ENCODE measurements at places on chromosomes 2 and 18.

- no peak for DNase-seq
These were observed 19.6 kb downstream of the LDAH start for GRCh38 chr2:20803226-20803682.

DNA sequence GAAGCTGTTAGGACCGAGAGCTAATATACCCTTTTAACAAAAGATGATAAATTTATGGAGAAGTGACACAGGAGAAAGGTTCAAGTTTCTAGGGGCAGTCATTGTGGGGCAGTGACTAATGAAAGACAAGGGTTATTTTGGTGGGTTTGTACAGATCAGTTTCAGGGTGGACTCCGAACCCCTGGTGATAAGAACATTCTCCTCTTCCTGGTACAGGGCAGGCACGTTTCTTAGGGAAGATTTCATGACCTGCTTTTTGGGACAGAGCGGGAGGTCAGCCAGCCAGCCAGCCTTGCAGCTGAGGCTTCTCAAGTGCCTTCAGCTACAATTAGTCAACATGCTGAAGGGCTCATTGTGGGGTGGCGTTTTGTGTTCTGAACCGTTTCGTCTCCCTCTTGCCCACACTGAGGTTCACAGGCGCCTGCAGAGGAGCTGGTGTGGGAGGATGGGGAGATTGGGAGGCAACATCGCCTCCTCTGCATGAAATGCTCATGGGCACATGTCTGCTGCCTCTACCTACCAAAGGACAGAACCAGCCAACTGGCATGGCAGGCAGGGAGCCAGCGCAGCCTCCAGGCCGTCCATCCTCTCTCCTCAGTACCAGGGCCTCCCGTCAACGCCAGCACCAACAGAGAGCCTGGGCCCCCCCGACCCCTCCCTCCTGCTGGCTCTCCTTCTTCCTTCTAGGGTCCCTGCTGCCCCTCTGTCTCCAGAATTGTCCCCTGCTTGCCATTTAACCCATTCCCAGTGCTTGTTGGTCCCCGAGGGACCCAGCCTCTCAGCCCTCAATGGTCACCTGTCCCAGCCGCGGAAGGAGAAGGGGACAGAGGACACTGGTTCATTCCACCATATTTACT is 9.6 kb downstream of the CHMP1B start:
- no peak for DNase-seq

DNA sequence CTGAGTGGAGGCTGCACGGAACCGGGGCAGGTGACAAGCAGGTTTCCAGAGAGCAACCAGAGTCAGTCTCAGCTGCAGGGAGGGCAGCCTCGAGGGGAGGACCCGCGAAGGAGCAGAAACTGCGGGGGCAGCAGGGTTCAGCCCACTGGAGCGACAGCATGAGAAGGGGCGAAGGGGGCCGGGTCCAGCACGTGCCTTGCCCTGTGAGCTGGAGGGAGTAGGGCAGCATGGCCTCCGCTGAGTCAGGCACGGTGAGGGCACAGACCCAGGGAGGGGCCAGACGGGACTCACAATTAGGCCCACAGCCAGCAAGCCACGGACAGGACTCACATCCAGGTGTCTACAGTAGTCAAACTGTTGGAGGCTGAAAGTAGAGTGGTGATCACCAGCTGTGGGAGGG is 22.7 kb upstream of the ATP9B start:
- DNase-seq = no peak

DNA sequence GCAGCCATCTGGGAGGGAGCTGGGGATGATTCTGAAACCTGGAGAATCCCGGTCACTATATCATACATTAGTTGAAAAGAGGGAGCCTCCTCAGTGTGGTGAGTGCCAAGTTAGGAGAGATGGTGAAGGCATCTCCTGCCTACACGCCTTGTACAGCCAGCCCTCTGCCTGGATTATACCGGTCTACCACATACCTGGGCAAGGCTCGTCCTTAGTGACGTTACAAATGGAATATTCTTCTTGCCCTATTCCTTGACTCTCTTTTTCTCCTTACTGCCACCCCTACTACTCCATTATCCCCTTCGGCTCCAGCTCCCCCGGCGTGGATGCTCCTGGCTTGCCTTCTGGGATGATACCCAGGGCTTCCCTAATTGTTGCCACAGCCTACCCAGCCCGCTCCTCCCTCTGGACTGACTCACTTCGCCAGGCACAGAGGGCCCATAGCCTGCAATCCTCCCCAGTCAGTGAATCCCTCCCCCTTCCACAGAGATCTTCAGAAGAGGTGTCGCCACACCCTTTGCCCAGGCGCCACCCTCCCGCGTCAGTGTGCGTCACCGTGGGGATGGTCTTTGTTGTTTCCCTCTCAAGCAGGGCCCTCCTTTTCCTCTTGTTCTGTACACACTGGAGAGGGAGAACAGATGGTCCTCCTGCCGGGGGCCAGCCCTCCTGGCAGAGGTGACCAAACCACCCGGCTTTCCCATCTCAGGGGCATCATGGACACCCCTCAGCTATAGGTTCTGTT is 115.2 kb upstream of the EPAS1 start:
- DNase-seq = peak; percentile 6

GRCh38 chr2:45223531-45223930 is 214.3 kb upstream of the SIX2 start:
- DNase-seq = no peak

DNA sequence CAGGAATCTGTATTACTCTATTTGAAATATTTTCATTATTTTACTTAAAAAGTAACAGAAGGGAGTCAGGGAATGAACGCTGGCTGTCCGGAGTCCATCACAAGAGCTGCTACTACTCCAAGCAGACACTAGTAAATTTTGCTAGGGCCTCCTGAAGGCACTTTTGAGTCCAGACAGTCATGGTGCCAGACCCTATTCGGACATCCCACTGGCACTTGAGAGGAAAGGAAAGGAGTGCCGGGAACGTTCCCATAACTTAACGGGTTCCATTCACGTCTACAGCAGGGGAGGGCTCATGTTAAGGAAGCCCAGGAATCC is 563 bp upstream of the GMCL1 start:
- no peak for DNase-seq

DNA sequence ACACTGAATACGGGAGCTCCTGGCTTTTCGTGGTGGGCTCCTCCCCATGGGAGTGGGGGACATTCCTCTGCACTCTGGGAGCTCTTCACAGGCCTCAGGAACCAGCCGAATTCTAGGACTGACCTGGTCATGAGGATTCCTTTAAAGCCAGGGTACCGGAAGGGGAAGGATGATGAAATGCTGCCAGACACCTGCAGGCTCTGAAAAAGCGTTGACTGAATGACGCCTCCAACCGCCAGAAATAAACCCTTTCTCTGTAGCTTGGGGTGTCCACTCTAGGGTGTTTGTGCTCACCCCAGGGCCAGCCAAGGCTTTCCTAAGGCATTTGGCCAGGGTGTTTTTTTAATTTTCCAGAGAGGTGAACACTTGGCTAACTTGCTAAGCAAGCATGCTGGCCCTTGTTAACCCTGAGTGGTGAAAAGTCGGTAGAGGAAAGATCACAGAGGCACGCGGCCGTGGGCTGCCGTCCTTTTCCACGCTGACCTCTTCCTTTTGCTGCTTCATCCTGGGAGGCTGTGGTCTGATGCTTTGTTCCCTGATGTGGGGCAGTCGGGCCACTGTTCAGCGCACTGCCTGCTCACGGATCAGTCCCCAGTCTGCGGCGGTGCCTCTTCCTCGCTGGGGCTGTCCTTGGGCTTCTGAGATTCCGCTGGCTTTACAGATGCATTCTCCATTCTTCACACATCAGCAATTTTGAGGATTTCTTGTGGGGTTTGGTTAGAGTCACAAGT is 32.0 kb downstream of the IMPA2 start:
- DNase-seq = no peak

DNA sequence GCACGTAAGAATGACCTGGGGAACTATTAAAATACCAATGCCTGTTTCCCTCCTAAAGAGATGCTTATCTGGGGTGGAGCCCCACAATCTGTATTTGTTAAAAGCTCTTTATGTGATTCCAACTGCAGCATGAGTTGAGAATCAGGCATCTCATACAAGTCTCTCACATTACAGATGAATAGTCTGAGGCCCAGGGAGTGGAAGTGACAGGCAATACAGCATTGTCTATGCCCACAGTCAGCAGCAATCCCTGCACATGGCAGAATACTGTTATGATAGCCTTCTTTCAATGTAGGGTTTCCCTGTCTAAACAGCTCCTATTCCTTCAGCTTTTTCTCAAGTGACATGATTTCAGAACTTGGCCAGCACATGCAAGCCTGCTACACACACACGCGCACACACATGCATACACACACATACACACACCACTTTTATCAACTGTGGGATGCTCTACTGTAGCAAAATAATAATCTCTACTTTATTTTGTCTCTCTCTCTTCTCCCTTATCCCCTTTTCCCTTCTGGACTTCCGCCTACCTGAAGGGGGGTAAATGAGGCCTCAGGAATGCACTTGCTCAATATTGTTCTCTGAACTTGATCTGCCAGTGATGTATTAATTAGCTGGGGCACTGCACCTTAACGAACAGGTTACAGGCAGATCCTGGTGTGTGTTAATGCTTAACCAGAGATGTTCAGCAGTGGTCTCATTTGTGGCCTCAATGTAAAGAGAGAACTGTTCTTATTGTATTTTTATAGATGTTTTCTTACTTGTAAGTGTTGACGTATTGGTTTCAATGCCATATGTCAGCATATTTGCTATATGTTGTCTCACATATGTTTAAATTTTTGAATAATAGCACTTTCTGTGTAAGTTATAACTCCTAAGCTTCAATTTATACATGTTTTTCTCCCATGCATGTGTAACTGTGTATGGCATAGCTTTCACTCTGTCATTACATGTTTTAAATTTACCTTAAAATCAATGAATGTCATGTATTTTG is 116.0 kb downstream of the SETBP1 start:
- no peak for DNase-seq

DNA sequence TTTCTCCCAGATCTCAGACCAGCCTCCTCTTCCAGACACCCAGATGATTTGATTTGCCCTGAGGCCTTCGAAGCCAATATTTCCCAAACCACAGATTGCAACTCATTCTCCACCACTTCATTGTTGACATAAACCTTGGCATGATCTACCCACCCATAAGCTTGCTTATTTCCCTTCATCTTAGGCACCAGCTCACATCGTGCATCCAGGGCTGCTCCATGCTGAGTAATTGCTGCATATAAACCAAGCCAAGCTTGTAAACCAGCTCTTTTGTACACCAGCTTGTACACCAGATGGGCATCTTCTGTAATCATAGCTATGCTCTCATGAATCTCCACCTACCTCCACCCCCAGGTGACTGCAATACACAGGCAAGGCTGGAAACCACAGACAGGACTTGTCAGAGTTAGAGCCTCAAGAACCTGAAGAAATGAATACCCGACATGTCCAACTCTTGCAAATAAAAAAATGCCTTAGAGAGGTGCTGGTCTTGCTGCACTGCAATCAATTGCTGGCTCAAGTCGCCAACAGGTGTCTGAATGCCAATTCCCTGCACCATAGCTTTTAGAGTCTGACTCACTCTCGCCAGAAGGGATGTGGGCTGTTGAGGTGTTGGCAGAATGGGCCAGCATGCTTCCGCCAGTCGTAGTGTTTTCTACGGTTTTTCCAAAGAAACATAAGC is 31.5 kb downstream of the TRABD2A start:
- peak; percentile 63 for DNase-seq

DNA sequence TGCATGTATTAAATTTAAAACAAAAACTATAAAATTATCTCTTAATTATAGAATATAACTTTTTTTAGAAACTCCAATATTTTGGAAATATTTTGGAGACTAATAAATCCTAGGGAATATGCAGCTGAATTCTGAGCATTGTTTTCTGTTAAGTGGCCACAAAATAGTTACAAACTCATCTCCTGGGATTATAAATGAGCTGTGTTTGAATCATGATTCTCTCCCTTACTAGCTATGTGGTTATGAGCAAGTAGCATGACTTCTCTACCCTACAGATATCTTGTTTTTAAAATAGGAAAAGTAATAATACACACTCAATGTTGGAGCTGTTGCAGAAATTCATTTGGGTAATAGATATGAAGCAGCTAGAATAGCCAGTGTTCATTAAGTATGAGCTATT is 137.9 kb upstream of the ITGA4 start:
- no peak for DNase-seq

GRCh38 chr18:60188958-60189357 is 183.6 kb downstream of the MC4R start:
- no peak for DNase-seq

DNA sequence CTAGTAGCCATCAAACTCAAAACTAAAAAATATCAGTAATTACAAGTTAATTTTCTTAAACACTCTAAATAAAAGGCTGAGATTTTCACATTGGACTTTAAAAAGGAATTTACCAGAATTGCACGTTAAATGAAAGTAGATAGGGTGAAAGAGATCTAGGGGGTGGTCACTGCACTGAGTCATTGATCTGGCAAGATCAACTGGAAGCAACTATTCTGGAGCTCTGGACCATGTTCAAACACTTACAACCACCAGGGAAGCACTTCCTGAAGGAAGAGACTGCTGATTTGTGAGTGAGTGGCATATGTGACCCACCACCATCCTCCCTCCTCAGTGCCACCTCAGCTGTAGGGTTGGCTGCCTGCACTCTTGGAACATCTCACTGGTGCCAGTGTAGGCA is 111.8 kb downstream of the UGGT1 start:
- DNase-seq = no peak

- no peak for DNase-seq
These were observed 76.2 kb downstream of the NRP2 start for GRCh38 chr2:205758500-205758899.

- no peak for DNase-seq
These were observed 14.8 kb downstream of the PNO1 start for GRCh38 chr2:68172521-68172920.

GRCh38 chr18:64720781-64721464 is 572.0 kb upstream of the LINC00305 start:
- no peak for DNase-seq

- no peak for DNase-seq
These were observed 32.2 kb upstream of the TRIB2 start for GRCh38 chr2:12684471-12684936.

DNA sequence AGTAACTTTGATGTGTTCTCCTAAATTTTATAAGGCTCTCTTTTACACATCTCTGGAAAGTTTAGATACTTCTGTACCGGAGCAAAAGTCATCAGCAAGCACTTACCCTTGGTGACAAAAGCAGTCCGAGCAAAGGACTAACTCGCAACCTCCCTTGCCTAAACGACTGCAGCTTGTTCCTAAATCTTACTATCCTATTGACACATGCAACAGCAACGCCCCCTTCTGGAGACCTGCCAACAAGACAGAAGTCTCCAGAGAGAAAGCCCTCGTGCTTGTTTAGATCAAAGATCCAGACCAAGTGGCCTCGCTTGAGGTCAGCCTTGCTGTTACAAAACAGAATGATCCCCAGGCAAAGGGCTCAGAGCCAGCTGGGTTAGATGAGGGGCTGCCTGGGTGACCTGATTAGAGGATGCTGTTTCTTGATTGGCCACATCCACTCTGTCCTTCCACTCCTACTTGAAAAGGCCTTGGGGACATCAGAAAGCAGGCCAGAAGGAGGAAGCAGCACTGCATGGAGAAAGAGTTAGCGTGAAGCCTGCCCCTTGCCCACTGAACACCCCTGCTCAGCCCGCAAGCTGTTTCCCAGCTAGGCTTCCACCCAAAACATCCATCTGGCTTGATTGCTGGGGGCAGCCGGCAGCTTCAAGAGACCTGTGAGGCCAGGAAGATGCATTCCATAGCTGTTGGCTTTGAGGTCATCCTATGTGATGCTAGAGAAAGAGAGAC is 94.3 kb downstream of the HNRNPLL start:
- peak; percentile 89 for DNase-seq

- DNase-seq = no peak
These were observed 178.1 kb upstream of the FSHR start for GRCh38 chr2:49332415-49332814.

- no peak for DNase-seq
These were observed 8.4 kb downstream of the PTPRM start for GRCh38 chr18:7575465-7576028.

- no peak for DNase-seq
These were observed 110.1 kb upstream of the EML6 start for GRCh38 chr2:54613386-54613785.
